ENCODE measurements at places on chromosomes 11 and 22.

GRCh38 chr11:17410606-17411379 lies 22.3 kb upstream of the KCNJ11 start:
- DNase-seq = peak; percentile 79

GRCh38 chr11:18749681-18750319 lies 23.8 kb upstream of the IGSF22 start:
- DNase-seq = peak; percentile 96

- peak; percentile 86 for DNase-seq
These were observed 10.4 kb upstream of the SREBF2 start for GRCh38 chr22:41822317-41823057.

- DNase-seq = no peak
These were observed 57.2 kb upstream of the FAM181B start for GRCh38 chr11:82790723-82791484.
